Activated naive CD4-positive, alpha-beta T cell treated with anti-CD3 and anti-CD28 coated beads for 36 hours (primary cell): ENCODE measurements at places on chromosomes 2 and 18.

DNA sequence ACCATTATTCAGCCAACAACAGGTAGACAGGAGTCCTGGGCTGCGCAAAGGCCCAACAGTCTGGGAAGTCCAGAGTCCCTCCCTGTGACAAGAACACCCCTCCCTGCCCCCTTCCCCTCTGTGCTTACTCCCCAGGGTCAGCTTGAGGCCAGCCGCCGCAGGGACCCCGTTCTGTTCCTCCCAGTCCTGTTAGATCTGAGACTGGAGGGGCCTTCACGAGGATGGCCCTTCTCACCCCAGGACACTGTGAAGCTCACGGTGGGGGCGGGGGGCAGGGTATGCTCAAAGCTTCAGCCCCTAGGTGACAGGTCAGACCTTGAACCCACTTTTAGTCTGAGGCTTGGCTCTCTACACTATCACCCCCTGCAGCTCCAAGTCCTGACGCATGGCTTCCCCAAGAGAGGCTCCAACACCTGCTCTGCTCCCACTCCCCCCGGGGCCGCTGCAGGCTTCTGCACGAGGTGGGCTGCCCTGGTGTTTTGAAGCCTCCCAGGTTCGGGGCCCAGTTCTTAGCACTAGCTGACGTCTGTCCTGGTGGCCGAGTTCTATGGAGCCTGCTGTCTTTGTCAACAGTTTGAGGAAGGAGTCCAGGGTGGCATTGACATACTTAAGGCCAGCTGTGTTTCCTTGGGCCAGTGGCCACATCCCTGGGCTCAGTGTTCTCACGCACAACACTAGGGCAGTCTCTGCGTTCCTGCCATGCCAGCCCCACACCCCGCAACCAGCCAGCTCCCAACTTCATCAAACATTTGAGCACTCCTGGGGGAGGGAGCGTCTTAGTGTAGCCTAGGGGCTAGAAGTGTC is 37.2 kb upstream of the HPCAL1 start:
- DNase-seq: no peak

- no peak for DNase-seq
These were observed 48.1 kb upstream of the HPCAL1 start for GRCh38 chr2:10254373-10255188.

DNA sequence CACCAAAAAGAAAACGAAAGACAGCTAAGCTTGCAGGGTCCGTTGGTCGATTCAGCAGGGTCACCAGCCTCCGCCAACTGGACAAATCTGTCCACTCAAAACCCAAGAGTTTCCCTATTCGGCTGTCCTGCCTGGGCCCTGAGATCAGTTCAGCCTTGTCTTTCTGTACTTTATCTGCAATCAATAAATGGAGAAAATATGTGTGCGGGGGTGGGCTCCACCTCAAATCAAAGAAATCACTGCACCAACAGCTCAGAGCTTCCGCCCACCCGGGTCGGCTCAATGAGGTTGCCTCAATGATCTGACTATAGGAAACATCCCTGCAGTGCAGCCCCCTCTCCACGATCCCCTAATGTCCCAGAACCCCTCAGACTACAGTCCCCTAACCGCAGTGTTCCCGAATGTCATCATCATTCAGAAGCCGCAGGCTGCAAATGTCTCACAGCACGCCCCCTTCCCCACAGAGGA is 447 bp downstream of the GGCX start:
- DNase-seq: no peak

DNA sequence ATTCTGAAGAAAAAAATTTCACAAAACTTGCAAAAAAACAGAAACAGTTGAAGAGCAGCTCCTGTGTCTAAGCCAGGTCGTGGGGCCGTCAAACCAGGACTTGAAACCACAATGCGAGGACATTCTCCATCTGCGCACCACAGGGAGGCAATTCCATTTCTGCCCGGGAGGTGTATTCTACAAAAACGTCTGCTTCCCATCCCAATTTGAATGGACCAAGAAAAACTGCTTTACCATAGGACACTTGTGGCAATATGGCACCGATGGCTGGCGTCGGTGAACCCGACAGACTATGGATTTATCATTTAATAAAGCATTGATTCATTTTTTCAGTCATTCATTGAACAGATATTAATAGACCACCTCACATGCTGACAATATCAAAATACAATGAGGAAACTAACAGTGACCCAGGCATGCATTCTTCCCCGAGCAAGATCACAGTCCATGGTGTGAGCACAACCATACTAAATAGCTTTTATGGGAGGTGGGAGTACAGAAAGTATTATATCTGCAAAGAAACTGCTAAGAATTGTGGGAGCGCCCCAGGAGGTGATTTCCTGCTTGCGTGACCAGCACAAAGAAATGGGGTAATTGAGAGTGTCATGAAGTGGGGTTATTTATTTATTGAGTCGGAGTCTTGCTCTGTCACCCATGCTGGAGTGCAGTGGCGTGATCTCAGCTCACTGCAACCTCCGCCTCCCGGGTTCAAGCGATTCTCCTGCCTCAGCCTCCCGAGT is 10.5 kb upstream of the ZAP70 start:
- no peak for DNase-seq

DNA sequence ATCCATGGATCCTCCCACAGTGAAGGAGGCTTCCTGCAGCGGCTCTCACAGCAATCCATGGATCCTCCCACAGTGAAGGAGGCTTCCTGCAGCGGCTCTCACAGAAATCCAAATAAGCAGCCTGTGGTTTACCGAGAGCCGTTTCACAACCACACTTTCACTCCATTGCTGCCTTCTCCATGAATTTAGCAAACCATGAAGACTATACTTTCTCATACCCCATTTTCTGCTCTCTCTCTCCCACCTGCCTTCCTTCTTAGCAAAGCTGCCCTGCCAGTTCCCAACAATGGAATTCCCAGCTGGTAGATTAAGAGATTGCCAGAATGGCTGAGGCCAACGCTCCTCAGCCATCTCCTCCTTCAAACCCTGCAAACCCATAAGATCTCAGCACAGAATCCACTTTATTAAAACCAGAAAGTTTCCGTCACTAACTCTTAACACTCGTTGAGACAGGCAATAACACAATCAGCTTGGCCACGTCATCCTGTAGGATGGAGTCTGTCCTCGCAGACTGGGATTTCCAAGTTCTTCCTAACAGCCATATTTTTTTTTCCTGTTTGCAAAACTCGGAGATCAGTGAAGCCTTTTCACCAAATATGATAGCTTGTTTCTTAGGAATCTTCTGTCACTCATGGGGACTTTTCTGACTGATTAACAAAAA is 162.2 kb downstream of the PXDN start:
- no peak for DNase-seq

DNA sequence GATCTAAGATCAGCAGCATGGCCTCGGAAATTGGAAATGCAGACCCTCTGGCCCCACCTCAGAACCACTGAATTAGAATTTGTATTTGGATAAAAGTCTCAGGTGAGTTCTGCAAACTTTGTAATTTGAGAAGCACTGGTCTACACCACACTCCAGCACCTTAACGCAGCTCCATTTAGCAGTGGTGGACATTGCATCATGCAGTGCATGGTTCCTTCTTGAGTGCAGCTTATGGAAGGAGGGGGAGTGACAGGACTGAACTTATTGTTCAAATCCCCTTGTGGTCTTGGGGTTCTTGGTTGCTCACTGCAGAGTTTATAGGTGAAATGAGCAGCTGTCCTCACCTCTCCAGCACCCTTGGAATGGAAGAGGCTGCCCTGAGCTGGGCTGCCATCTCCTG is 17.4 kb upstream of the STEAP3 start:
- no peak for DNase-seq

- peak; percentile 78 for DNase-seq
These were observed 22.3 kb downstream of the KLF7 start for GRCh38 chr2:207143215-207144172.

GRCh38 chr2:42095923-42096408 is 48.1 kb downstream of the PKDCC start:
- DNase-seq: peak; percentile 89

DNA sequence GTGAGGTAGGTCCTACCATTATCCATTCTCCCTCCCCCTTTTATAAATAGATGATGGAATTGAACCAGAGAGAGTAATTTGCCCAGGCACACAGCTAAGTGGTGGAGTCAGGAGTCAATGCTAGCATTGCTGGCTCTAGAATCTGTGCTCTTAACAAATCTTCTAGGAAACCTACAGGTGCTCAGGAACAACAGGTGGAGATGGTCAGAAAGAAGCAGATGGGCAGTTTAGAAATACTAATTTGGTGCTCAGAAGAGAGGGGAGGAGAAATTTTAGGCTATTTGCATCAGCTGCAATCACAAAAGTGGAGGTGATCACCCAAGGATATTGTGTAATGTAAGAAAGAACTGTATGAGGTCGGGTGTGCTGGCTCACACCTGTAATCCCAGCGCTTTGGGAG is 219.4 kb upstream of the SMAD7 start:
- DNase-seq: no peak

GRCh38 chr2:54966837-54967236 is 83.4 kb downstream of the RTN4 start:
- DNase-seq: no peak

- peak; percentile 42 for DNase-seq
These were observed 57.5 kb upstream of the AGPS start for GRCh38 chr2:177334940-177335543.

DNA sequence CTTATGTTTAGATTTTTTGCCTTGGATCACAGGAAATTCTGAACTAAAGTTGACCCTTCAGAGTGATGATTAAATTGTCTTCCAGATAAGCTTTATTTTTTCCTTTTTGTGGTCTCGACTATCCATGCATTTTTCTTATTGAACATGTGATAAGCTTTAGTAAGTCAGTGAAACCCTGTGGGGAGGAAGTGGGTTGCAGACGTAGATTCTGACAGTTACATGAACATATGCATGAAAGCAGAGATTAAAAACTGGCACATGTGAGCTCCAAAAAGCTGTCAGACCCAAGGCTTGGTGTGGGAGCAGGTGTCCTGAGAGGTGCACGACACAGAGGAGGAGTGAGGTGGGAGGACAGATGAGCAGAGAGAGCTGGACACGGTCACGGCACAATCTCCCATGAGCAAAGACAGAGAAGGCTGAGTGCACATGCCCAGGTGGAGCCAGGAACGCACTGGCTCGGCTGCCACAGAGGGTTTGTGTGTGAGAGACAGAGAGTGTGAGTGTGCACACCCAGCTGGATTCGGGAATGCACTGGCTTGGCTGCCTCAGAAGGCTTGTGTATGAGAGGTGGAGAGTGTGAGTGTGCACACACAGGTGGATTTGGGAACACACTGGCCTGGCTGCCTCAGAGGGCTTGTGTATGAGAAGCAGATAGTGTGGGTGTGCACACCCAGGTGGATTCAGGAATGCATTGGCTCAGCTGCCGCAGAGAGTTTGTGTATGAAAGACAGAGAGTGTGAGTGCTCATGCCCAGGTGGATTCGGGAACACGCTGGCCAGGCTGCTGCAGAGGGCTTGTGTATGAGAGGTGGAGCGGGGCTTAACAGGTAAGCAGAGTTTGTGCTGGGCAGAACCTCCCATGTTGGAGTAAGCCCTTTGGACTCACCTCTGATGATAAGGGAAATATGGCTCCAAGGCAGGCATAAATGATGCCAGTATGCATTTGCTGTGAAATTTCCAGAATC is 849.1 kb upstream of the SALL3 start:
- no peak for DNase-seq

DNA sequence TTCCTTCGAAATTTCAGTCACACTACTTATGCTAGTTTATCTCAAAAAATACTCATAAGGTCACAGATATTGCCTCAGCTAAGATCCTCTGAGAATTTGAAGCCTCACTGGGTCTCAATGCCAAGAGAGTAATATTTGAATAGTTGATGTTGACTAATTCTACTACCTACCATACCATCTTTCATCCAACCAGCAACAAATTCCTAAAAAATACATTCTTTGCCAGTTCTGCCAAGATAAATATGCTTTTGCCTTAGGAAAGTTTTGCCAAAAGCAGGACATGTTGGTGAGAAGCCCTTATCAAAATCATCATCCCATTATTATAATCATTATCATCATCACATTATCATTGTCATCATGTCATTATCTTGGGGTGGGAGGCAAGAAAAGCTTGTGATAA is 544.6 kb upstream of the ZEB2 start:
- DNase-seq: no peak

GRCh38 chr2:173150087-173150486 is 74.4 kb downstream of the MAP3K20 start:
- no peak for DNase-seq

DNA sequence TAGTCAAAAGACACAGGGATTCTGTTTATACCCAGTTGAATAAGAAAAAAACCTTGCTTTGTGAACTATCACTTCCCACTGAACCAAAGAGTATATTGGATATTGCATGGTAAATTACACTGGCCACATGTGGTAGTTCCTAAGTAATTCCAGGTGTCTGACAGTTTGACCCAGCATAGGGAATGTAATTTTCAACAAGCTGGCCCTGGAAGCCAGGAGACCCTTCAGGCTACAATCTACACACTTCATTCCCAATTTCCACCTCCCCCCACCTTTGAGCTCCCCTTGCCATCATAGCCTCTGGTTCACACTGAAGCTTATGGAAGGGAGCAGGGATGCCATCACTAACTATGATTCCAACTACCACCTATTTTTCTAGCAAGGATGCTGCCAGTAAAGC is 2.8 kb downstream of the FRZB start:
- no peak for DNase-seq

- DNase-seq: no peak
These were observed 755 bp downstream of the EIF4E2 start for GRCh38 chr2:232551250-232551638.

GRCh38 chr2:195461010-195461409 is 196.0 kb upstream of the SLC39A10 start:
- no peak for DNase-seq

DNA sequence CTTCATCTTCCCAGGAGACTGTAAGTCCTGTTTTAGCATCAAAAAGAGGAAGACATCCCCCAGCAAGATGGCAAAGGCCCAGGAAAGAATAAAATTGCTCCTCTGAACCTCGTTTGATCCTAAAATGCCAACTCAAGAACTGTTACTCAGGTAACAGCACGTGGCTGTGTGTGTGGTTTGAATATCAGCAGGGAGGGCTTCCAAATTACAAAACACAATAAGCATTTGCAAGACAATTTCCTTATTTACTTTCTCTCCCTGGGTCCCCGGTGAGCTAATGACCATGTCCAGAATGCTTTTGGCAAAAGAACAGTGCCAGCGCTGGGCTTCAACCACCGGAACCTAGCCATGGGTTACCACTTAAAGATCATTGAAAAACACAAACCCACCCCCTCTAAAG is 163.6 kb downstream of the C1D start:
- no peak for DNase-seq

- no peak for DNase-seq
These were observed 7.5 kb upstream of the COLEC11 start for GRCh38 chr2:3587432-3587831.

- DNase-seq: peak; percentile 30
These were observed 30.0 kb downstream of the RNF125 start for GRCh38 chr18:32048507-32049091.

GRCh38 chr2:232207174-232207573 is 171.4 kb upstream of the ALPP start:
- DNase-seq: no peak
